ENCODE measurements at places on chromosomes 6 and 20.

DNA sequence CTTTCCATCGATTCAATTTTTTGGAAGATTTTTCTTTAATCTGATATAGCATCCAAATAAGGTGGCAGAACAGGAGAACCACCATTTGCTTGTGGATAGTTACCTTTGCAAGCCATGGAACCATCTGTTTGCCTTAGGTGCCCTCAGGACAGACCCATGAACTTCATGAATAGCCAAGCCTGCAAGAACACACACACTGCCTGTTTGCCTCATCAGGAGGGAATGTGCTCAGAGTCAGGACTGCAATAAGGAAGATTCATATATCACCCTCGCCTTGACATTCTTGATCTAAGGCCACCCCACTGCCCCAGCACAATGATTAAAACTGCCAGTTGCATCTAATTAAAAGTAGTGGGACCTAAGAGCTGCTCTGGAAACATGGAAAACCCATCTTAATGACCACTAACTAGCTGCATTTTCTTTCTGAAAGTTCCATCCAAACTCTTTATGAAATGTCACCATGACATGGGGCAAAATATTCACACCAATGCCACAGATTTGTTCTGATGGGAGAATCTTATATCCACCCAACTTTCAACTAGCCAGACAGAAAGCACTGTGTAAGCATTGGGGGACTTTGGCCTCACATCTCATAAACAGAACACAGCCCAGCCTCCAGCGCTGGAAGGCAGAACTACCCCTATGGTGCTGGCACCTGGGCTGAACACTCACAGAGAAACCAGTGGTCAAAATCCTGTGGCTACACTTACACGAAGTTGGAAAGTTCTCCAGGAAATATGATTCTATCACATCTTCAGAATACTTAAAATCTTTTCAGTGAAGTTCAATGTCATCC is 48.3 kb downstream of the TBXT start:
- no peak for DNase-seq

DNA sequence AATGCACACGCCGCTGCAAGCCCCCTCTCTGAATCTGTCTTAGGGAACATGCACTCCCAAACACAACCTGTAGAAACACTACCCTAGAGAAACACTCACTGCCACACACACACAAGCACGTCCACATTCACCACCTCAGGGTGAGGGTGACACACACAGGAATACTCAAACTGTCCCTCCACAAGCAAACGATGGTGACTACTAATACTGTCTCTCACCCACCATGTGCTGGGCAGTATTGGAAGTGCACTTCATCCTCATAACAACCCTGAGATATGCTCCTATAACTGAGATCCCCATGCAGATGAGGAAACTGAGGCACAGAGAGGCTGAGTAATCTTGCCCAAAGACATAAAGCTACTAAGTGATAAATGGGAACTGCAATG is 55.0 kb downstream of the ATP9A start:
- DNase-seq, result no peak

- DNase-seq, result no peak
Observed at GRCh38 chr6:1758076-1758679, 148.5 kb downstream of the FOXC1 start.

DNA sequence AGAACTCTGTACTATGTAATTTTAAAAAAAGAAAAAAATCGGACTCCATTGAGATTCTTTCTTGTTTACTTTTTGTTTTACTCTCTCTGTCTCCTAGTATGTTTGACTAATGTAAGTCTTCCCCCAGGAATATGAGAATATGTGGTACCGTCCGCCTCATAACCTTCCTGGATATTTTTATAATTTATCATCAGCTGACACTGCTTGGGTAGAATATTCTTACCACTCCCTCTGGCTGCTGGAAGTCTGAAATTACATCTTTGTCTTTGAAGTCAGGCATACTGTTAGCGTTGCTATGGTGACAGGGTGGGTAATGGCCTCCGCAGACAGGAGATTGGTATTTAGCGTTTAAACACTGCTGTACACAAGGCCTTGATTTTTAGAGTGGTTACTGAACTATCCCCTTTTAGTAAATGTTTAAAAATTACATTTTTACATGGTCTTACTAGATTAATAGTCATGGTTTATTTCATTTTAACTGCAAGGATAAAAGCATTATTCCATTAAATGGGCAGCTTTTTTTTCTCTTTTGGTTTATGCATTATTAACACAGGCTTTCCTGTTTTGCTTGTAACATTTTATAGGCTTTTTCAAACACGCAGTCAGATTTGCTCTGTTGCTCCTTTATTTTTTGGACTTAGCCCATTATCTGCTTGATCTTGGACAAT is 176.4 kb downstream of the ARID1B start:
- DNase-seq, result no peak

DNA sequence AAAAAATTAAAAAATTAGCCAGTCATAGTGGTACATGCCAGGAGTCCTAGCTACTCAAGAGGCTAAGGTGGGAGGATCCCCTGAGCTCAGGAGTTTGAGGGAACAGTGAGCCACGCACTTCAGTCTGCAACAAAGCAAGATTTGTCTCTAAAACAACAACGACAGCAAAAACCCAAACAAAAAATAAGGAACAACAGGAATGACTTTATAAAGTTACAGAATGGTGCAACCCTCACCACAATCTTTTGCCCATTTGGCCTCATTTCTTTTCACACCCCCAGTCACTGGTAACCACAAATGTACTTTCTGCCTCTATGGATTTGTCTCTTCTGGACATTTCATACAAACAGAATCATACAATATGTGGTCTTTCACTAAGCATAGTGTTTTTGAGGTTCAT is 16.7 kb upstream of the ZFAND3 start:
- DNase-seq, result no peak

DNA sequence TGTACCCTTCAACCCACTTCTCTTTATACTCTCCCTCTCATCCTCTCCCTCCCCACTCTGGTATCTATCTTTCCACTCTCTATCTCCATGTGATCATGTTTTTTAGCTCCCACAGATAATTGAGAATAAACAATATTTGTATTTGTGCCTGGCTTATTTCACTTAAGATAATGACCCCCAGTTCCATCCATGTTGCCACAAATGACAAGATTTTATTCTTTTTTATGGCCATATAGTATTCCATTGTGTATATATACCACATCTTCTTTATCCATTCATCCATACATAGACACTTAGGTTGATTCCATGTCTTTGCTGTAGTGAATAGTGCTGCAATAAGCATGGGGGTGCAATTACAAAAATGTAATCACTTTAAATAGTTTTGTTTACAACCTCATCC is 62.3 kb downstream of the LY86 start:
- DNase-seq, result no peak

DNA sequence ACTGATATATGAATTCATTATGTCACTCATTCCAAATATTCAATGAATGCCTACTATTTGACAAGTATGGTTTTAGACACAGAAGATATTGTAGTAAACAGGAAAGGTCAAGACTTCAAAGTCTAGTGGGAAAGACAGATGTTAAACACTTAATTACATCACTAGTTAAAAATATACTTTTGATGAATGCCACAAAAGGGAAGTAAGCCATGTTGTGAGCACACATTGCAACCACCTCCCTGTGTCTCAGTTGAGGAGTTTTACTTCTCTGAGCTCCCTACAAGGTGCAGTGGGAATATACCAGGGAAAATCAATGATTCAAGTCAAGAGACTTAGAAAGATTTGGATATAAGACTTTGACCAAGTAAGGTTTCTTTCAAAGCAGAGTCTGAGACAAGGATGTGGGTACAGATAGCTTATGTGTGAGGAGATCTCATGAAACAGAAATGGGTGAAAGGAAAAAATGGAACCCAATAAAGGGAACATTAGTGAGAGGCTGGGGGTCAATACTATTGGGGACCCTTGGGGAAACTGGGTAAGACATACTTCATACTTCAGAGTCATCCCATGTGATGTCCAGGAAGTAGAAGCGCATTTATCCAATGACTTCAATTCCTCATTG is 503.7 kb downstream of the KIF16B start:
- no peak for DNase-seq

DNA sequence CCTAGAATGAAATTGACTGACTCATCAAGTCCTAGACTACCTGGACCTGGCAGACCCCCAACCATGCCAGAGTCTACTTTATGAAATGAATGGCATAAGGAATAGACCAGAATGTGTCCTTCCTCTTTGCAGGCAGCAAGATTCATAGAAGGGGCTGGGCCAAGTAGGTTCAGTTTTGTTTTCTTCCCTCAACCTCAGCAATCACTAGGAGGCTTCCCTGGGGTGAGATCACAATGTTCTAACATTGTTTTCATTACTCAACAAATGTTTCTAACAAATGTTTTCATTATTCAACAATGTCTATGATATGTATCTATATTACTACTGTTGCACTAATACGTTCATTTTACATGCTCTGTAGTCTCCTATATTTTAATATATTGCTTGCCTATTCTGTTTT is 8.4 kb upstream of the FAM162B start:
- no peak for DNase-seq

- no peak for DNase-seq
Observed at GRCh38 chr20:2871661-2872458, 1.4 kb upstream of the PTPRA start.

GRCh38 chr20:38266426-38266825 is 5.9 kb upstream of the KIAA1755 start:
- no peak for DNase-seq

- no peak for DNase-seq
Observed at GRCh38 chr6:1346101-1346500, 34.2 kb downstream of the FOXQ1 start.

GRCh38 chr6:106182455-106182854 is 96.3 kb downstream of the PRDM1 start:
- DNase-seq, result no peak

GRCh38 chr20:39762716-39763115 is 800.6 kb downstream of the DHX35 start:
- DNase-seq, result no peak

DNA sequence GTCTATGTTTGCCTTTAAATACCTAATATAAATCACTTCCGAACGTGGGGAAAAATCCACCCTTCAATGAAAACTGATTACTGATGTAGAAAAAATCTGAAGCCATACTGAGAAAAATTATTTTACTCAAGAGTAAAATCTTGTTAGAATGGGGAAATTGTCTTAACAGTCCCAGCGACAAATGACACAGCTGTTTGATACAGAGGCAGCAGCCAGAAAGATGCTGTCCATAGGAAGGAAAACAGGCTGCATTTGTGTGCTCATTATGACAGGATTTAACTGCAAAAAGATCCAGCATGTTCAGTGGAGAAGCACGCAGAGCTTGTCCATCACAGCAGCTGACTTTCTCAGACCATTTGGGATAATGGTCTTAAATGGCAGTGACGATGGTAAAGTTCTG is 443.0 kb downstream of the TFAP2B start:
- no peak for DNase-seq

DNA sequence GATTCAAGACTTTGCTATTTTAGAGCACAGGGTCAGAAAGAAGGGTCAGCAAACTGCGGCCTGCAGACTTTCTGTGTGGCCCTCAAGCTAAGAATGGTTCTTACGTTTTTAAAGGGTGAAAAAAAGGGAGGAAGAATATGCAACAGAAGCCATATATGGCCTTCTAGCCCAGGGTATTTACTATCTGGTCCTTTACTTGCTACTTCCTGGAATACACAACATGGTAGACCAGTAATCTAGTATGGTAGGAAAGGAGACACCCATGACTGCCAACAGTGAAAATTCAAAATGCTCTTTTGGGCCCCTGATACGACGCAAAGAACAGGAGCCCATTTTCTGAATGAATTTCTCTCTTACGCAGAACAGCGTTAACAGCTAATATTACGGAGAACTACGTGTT is 60.4 kb upstream of the EMILIN3 start:
- DNase-seq, result no peak

DNA sequence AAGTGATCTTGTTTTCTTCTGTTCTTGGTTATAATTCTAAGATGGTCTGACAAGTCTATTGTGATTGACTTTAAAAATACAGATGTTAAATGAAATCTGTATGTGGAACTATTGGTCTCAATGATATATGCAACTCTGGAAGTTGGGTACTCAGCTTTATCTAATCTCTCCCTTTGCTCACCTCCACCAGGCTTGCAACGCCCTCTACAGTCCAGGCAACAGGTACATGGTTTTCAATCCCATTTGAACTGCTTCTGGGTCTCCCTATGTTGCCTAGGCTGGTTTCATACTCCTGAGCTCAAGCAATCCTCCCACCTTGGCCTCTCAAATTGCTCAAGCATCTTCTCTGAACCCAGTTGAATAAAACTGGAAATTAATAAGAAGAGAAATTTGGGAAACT is 25.6 kb upstream of the HLA-DQB1 start:
- DNase-seq, result no peak

- DNase-seq, result no peak
Observed at GRCh38 chr6:2004888-2005287, 240.5 kb downstream of the GMDS start.

DNA sequence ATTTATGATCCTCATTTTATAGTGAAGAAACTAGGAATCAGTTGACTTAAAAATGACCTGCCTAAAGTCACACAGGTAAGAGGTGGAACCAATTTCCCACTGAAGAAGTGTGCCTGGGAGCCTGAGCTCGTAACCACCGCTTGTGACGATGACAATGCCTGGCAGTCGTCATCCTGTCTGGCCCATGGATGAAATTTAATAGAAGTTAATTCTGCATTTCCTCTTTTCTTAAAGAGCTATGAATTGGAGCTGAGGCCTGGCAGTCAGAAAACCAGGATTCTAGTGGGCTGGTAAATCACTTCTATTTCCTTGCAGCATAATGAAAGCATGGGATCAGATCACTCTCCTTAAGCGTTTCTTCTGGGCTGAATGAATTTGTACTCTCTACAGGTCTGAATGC is 200.0 kb upstream of the SGK1 start:
- DNase-seq, result no peak

GRCh38 chr20:49388744-49389143 is 93.7 kb downstream of the KCNB1 start:
- no peak for DNase-seq

GRCh38 chr20:59812286-59813125 is 120.9 kb downstream of the SYCP2 start:
- no peak for DNase-seq

GRCh38 chr6:118468682-118469465 is 79.2 kb upstream of the PLN start:
- no peak for DNase-seq

DNA sequence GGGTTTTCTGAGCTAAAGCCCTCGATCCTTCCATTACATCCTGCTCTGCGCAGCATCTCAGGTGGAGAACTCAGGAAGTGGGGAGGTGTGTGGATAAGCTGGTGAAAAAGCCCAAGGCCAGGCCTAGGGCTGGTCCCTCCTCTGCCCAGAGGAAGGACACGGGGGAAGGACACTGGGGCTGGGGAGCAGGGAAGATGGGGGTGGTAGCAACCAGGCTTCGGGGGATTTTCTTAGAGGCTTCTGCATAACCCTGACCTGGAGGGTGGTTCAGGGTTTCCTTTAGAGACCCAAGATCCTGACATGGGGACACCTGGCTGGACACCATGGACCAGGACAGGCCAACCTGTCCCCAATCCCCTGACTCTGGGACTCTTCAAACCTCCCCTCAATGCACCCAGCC is 37.9 kb downstream of the SUN5 start:
- no peak for DNase-seq

All from cortex of kidney (tissue), 1 donor.